ENCODE measurements at places on chromosomes 6 and 20.

GRCh38 chr6:24031496-24031895, 94.5 kb upstream of the NRSN1 start:
- DNase-seq, result no peak

- DNase-seq, result no peak
These were observed 15.6 kb downstream of the RRBP1 start for GRCh38 chr20:17666481-17666880.

DNA sequence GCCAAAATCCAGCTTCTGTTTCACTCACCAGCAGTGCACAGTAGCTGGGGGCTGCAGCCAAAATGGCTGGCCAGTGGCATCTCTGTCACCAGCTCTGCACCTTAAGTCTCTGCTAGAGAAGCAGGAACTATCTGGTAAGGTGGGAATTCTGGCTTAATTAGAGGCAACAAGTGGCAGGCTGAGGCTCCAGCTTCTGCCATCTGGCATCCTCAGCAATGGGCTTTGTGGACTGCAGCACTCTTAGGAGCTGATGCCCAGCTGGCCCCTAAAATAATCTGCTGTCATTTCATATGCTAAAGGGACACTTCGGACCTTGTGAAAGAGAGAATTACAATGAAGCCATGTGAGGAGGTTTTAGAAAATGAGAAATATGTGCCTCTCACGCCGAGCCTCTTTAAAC, 4.6 kb upstream of the CLDN20 start:
- DNase-seq, result no peak

- no peak for DNase-seq
These were observed 66.3 kb downstream of the MAP7 start for GRCh38 chr6:136483906-136484305.

DNA sequence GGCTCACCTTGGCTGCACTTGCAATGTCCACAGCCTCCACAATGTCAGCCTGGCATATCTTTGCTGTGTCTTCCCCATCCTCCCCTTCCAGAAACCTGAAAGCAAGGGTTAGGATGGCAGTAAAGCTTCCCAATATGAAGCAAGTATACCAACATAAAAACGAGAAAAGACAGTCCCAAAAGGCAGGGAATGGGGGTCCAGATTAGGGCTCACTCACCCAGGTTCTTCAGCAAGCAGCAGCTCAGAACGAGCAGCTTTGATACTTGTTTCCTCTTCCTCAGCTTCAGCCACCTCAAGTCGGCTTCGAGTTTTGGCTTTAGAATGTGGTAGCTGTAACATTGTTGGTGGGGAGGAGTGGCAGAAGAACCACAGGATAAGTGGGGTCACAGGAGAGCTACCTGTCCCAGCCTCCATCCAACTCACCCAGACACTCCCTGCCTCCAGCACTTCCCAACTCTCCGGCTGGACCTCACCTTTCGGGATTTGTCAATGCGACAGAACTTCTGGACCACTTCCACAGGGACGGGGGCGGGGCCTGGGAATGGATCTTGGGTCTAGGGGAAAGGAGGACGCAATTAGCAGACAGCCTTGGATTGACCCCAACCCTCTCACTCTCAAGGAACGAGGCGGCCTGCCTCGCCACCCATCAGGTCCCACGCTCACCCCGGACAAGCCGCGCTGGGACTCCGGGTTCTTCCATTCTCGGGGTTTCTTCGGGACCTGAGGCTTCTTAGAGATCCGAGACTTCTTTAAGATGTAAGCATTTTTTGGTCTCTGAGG, 708 bp downstream of the WDR46 start:
- DNase-seq, result no peak

GRCh38 chr6:92521553-92521952, 897.8 kb downstream of the EPHA7 start:
- DNase-seq, result no peak

DNA sequence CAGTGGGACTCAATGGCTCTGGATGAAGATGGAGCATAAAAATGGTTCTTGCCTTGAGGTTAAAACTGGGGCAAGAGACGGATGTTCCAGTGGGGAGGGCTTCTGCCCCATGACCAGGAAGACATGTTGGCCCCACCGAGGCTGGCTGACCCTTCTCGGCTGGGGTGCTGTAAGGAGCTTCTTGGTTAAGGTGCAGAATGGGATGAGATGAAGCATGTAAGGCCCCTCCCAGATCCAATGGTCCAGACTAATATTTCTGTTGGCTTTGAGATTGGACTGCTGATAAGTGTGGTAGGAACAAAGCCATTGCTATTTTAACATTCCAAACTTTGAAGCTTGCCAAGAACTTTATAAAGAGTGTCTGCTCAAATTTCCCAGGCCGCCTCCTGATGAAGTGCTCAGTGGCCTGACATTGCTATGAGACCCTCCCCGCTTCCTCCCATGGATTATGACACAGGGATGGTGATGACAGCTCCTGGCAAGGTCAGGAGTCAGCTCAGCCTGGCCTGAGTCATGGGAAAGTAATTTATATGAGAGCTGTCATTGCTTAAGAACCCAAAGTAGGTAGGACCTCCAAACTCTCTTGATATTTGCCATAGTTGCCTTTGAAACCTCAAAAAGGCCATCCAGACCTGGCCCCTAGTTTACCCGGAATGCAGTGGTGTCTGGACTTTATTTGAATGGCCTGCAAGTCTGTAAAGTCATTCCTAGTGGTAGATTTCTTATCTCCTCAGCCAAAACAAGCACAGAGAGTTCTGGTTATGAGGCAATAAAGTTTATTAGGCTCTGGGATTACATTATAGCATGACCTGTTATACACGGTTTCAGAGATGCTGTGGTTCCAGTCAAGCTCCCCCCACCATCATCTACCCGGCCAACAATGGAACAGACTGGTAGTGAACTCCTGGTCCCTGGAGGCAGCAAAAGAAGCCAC, 55.2 kb downstream of the TGM2 start:
- no peak for DNase-seq

- no peak for DNase-seq
These were observed 1217.7 kb downstream of the EPHA7 start for GRCh38 chr6:92201618-92202017.

GRCh38 chr6:45027126-45027525, 301.0 kb upstream of the RUNX2 start:
- DNase-seq, result no peak

DNA sequence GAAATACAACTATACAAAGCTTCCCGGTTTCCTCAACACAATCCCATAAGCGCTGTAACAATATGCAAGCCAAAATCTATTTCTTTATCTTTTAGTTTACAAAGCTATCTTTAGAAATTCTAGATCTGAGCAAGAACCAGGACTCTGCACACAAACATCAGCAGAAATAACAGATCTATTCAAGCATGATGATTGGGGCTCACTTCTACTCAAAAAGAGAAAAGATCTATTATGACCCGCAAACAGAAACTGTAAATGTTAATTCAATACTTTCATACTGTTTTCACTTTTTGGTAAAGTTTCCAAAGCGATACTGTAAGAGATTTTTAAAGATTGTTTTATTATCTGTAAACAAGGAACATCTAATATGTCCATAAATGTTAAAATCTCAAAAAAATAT, 86.6 kb downstream of the SESN1 start:
- no peak for DNase-seq

- no peak for DNase-seq
These were observed 80.3 kb upstream of the CNKSR3 start for GRCh38 chr6:154590756-154591155.

DNA sequence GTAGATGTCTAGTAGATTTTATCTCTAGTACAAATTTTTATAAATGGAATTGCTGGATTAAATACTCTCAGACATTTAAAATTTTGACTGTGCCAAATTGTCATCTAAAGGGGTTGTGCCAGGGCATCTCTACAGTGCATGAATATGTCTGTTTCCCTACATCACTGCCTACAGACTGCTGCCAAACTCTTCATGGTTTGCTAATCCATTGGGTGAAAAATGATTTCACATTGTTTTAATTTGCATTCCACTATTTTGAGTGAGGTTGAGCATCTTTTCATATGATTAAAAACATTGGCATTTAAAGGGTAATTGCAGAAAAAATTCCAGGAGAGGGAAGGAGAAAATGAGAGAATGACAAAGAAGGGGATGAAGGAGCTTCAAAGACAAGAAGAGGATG, 267.7 kb upstream of the RNF24 start:
- no peak for DNase-seq

- DNase-seq, result no peak
These were observed at the start of gene HLA-DPB1 for GRCh38 chr6:33075568-33076405. HLA-DPB1 (plus strand) TSS chr6:33075990; CDS start chr6:33076042, 52 bp downstream.

DNA sequence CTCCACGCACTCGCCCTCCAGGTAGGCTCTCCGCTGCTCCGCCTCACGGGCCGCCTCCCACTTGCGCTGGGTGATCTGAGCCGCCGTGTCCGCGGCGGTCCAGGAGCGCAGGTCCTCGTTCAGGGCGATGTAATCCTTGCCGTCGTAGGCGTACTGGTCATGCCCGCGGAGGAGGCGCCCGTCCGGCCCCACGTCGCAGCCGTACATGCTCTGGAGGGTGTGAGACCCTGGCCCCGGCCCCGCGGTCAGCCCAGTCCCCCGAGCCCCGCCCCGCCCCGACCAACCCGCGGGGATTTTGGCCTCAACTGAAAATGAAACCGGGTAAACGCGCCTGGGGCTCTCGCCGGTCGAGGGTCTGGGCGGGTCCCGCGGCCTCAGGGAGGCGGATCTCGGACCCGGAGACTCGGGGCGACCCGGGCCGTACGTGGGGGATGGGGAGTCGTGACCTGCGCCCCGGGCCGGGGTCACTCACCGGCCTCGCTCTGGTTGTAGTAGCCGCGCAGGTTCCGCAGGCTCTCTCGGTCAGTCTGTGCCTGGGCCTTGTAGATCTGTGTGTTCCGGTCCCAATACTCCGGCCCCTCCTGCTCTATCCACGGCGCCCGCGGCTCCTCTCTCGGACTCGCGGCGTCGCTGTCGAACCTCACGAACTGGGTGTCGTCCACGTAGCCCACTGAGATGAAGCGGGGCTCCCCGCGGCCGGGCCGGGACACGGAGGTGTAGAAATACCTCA, 598 bp downstream of the HLA-B start:
- no peak for DNase-seq

- no peak for DNase-seq
These were observed 54.3 kb upstream of the BMP6 start for GRCh38 chr6:7671581-7671980.

DNA sequence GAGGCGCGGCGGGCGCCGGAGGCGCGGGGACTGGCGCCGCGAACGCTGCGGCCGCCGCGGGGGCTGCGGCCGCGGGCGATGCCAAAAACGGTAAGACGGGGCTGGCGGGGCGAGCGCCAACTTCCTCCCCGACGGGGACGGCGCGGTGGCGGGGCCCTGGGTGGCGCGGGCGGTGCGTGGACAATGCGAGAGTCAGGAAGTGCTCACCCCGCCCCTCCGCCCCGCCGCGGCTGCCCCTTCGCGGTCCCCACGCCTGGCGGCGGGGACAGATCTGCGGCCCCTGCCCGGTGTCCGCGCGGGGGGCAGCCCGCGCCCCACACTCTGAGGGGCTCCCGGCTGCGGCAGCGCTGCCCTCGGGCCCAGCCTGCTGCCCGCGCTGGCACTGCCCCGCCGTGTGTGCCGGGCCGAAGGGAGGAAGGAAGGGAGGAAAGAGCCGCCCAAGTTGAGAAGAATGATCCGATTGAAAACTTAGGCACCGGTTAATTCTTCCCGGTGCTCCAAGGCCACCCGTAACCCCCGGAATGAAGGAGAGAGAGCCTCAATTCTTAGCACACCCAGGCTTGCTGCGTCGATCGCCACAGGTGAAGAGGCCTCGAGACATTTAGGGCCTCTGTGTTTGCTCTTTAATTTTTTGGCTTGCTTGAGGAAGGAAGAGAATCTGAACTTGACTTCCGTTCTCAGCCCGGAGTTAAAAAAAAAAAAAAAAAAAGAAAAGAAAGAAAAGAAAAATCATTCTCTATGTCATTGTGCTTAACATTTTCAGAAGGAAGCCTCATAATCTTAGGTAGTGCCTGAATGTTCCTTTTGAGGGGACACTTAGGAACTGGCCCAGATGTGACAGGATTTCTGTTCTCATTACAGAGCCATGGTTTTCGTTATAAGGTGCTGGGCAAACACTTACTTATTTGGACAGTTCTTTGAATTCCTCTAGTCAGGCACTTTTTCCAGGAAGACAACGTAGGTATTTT, 982 bp downstream of the HECA start:
- DNase-seq, result peak; percentile 62

GRCh38 chr6:110953633-110954303, 4.7 kb upstream of the GTF3C6 start:
- DNase-seq, result no peak

- DNase-seq, result no peak
These were observed 28.4 kb upstream of the ANKRD60 start for GRCh38 chr20:58256842-58257241.

- peak; percentile 50 for DNase-seq
These were observed 8.8 kb downstream of the SYNJ2 start for GRCh38 chr6:157990321-157991066.

- DNase-seq, result no peak
These were observed 24.7 kb upstream of the CHRNA4 start for GRCh38 chr20:63385819-63386218.

- no peak for DNase-seq
These were observed 91.0 kb upstream of the SLC24A3 start for GRCh38 chr20:19121463-19121862.

DNA sequence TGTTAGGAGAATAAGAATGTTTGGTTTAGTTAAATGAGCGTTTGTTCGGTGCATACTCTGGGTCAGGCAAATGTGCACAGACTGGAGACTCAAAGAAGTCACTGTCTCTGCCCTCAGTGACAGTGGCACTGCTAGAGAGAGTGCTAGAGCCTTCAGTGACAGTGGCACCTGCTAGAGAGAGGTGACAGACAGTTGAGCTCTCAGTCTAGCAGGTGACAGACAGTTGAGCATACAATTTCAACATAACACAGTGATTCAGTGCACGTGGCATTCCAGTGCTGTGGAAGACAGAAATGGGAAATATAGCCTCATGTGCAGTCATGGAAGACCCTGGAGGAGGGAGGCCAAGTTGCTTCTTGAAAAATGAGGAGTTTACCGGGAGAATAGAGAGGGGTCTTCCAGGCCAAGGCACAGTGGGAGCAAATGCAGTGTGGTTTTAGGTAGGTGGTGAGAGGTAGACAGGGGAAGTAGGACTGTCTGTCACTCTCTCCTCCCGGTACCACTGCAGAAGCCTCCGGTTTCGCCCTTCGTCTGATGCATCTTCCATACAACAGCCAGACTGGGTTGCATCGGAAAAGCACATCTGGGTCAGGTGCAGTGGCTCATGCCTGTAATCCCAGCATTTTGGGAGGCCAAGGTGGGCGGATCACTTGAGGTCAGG, 107.9 kb upstream of the CLDN20 start:
- no peak for DNase-seq

GRCh38 chr20:42604998-42605956, 584.4 kb downstream of the PTPRT start:
- DNase-seq, result no peak

DNA sequence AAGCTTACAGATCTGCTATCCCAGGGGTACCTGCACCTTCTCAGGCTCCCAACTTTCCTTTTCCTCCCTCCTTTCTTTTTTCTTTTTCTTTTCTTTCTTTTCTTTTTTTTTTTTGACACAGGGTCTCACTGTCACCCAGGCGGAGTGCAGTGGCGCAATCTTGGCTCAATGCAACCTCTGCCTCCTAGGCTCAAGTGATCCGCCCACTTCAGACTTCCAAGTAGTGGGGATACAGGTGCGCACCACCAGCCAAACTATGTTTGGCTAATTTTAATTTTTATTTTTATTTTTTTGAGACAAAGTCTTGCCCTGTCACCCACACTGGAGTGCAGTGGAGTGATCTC, 36.0 kb downstream of the PIM1 start:
- DNase-seq, result no peak

Measured in activated CD8-positive, alpha-beta memory T cell treated with anti-CD3 and anti-CD28 coated beads, Interleukin-2, amount 50 U/mL, for 4 hours (primary cell).